MCF 10A (cell line): ENCODE measurements at places on chromosomes 4 and X.

DNA sequence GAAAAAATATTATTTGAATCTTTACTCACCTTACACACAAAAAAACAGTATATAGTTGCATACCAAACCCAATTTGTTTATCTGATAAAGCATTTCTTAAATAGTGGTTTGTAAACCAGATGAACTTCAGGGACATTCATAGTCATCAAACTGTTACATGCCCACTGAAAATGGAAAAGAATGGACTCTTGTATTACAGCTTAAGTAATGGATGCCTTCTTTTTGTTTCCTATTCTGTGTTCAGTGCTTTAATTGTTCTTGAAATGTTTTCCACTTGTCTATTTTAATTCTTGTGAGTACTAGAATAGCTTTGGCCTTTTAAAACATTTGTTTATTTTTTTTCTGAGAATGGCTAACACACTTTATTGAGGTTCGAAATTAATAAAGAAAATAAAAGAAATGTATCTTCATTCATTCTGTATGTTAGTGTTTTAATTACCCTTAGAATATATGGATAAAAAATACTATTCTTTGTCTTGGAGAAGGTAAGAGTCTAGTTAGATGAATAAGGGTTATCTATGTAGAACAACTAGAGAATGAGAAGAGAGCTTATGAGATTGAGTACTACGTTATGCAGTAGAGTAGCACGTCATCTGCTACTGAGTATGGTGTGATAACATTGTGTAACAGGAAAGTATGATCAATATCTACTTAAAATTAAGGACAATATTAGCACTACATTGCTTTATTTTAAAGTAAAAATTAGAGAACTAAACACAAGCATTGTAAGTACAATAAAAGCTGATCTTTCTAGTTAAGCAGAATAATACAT lies 9.9 kb downstream of the CPEB2 start:
- no peak overlapping the region for H3K4me3 ChIP-seq
- no peak for DNase-seq
- peaks cover 7% of the 10 kb centered on the region for H3K4me1 ChIP-seq
- H3K27ac ChIP-seq: no peak overlapping the region

- no peaks in the 10 kb centered on the region for H3K36me3 ChIP-seq
- no peak overlapping the region for H3K27ac ChIP-seq
- no peak overlapping the region for H3K4me3 ChIP-seq
- peak; percentile 22 for DNase-seq
- no peaks in the 10 kb centered on the region for H3K27me3 ChIP-seq
- H3K4me1 ChIP-seq: peaks cover 6% of the 10 kb centered on the region
Measured at GRCh38 chrX:152537373-152537772, 86.3 kb upstream of the GABRA3 start.

GRCh38 chr4:182894681-182895275 lies 22.4 kb downstream of the DCTD start:
- DNase-seq: no peak
- no peaks in the 10 kb centered on the region for H3K27me3 ChIP-seq
- no peaks in the 10 kb centered on the region for H3K4me1 ChIP-seq
- no peak overlapping the region for H3K4me3 ChIP-seq
- no peak overlapping the region for H3K27ac ChIP-seq
- peaks cover 96% of the 10 kb centered on the region for H3K36me3 ChIP-seq

- peaks cover 75% of the 10 kb centered on the region for H3K27me3 ChIP-seq
- no peak for DNase-seq
- H3K4me1 ChIP-seq: no peaks in the 10 kb centered on the region
- H3K4me3 ChIP-seq: peak overlapping the region; percentile 83
Measured at GRCh38 chrX:103405009-103405333, 28.6 kb downstream of the BEX3 start.

GRCh38 chr4:158652920-158653319 lies 18.8 kb downstream of the C4orf46 start:
- no peaks in the 10 kb centered on the region for H3K4me1 ChIP-seq
- H3K36me3 ChIP-seq: no peaks in the 10 kb centered on the region
- no peaks in the 10 kb centered on the region for H3K27me3 ChIP-seq
- no peak overlapping the region for H3K27ac ChIP-seq
- no peak overlapping the region for H3K4me3 ChIP-seq
- no peak for DNase-seq

DNA sequence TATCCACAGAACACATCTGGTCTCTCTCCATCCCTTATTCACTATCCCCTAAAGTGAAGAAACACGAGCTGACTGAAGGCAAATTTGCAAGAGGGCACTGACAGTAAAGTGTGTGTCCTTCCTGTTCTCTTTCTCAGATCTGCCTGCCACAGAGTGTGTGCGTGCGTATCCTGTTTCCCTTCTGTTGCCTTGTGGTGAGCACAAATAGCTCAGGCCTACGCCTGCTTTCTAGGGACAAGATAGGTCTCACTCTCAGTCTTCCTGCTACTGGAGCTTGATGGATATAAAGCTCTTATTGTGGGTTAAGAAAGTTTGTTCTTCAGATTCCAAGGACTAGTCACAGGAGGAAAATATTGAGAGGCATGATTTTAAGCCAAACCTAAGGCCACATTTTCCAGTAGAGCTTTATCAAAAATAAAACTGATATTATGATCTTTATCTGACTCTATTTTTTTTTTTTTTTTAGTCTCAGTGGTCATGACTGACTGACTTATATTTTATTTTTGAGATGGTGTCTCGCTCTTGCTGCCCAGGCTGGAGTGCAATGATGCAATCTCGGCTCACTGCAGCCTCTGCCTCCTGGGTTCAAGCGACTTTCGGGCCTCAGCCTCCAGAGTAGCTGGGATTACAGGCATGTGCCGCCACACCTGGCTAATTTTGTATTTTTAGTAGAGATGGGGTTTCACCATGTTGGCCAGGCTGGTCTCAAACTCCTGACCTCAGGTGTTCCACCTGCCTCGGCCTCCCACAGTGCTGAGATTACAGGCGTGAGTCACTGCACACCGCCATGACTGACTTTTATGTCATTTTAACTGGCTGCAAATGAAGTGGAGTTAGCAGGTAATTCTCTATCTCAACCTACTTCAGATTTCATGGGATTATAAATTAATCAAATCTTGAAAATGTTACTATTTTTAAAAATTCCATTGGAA lies 140.3 kb upstream of the SH3RF1 start:
- no peak for DNase-seq
- no peak overlapping the region for H3K27ac ChIP-seq
- no peak overlapping the region for H3K4me3 ChIP-seq
- H3K4me1 ChIP-seq: no peaks in the 10 kb centered on the region

- H3K27me3 ChIP-seq: no peaks in the 10 kb centered on the region
- no peak overlapping the region for H3K4me3 ChIP-seq
- H3K27ac ChIP-seq: peak overlapping the region; percentile 22
- H3K4me1 ChIP-seq: peaks cover 15% of the 10 kb centered on the region
- H3K36me3 ChIP-seq: no peaks in the 10 kb centered on the region
Measured at GRCh38 chr4:165191814-165192499, 15.4 kb upstream of the KLHL2 start.

- H3K4me3 ChIP-seq: no peak overlapping the region
- DNase-seq: no peak
- H3K27me3 ChIP-seq: peaks cover 10% of the 10 kb centered on the region
- H3K27ac ChIP-seq: no peak overlapping the region
Measured at GRCh38 chrX:19568422-19568821, 53.1 kb upstream of the MAP3K15 start.

DNA sequence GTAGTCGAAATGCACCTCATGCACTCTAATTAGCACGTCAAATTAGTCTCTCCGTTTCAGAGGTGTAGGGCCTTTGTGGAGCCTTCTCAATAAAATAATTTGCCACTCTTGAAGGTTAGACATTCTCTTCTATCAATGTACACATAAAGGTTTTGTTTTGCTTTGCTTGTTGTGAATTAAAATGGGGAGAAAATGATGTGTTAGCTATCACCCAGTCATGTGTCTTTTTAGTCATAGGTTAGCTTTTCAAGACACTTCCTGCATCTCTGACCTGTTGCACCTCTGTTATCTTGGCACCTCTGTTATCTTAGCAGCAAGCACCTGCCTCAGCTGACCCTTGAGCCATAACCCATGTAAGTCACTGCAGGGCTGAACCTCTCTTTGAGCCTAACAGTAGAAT lies 936 bp downstream of the TMEM144 start:
- peak overlapping the region; percentile 82 for H3K27ac ChIP-seq
- no peaks in the 10 kb centered on the region for H3K27me3 ChIP-seq
- no peaks in the 10 kb centered on the region for H3K4me1 ChIP-seq
- H3K36me3 ChIP-seq: peaks cover 10% of the 10 kb centered on the region

DNA sequence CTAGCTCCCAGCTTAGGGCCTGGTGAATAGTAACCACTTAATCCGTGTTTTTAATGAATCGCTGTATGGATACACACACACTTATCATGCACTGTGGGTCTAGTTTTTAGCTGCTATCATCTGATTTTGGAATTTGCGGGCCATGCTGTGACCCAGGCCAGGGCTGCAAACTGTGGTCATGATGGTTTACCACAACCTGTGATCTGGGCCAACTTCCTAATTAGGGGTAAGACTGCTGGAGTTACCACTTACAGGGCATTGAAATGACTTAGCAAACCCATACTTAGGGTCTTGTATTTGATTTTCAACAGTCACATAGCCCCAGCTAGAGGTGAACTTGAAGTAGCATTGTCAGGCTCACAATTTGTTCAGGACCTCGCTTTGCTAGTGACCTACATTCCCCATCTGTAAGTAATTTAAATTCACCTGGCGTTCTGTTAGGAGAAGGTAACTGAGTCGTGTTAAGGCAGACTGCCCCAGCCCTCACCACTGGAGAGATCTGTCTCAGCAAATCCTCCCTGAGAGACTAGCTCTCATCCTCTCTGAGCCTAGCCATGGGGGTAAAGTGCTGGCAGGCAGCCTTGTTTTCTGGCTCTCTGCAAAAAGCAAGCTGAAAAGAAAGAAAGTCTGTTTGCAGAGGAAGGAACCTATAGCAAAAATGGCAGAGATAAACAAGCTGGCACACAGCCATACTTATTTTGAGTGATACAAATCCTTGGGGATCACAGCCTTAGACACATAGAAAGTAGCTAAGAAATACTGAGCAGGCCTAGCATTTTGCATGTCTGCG lies 33.8 kb upstream of the EGFL6 start:
- H3K36me3 ChIP-seq: no peaks in the 10 kb centered on the region
- H3K4me3 ChIP-seq: no peak overlapping the region
- H3K4me1 ChIP-seq: peaks cover 6% of the 10 kb centered on the region
- no peak for DNase-seq
- H3K27me3 ChIP-seq: peaks cover 58% of the 10 kb centered on the region

GRCh38 chr4:185263419-185263818 lies 54.0 kb downstream of the SNX25 start:
- H3K4me3 ChIP-seq: no peak overlapping the region
- H3K36me3 ChIP-seq: peaks cover 4% of the 10 kb centered on the region
- peaks cover 5% of the 10 kb centered on the region for H3K4me1 ChIP-seq
- H3K27ac ChIP-seq: no peak overlapping the region

DNA sequence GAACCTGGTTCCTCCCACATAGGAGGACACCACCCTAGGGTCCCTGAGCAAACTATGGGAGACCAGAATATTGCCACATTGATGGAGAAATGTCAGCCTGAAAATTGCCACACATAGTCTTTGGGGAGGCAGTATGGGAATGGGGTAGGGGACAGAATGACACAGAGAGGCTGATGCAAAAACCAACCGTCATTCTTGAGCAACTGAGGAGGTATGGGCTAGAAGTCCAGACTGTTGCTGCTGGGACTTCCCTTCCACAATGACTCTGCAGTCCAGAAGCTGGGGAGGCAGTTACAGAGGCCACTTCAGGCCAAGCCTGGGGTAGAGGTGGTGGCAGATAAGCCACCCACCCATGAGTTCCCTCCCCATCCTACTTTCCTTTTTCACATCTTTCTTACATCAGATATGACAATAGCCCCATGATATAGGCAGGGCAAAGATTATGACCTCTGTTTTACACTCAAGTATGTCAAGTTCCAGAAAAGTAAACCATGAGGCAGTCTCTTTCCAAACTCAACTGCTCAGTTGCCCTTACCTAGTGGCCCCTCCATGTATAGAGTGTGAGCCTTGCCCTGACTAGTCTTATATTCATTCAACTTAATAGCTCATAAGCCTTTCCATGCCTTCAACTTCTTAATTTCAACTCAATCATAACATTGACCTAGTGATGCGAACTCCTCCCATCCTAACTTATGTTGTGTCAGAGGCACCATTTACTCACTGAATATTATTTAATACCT lies 41.7 kb downstream of the VSIG4 start:
- H3K4me1 ChIP-seq: no peaks in the 10 kb centered on the region
- no peaks in the 10 kb centered on the region for H3K36me3 ChIP-seq
- H3K27me3 ChIP-seq: no peaks in the 10 kb centered on the region
- no peak overlapping the region for H3K27ac ChIP-seq

DNA sequence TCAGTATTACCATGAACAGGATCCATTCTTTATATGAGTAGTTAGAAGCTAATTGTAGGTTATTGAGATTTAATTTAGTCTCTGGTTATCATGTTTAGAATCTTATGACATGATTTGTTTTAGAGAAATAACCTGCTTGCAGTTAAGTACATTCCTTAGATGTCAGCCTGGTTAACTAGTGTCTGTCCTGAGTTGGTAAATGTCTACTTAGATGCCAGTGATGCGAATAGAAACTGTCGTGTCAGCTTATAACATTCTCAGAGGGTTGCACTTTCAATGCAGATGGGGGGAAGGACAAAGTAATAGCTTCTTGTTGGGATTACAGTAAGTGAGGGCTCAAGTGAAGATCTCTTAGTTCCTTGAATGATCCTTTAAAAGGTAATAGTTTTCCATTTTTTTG lies 227.8 kb upstream of the SPRY1 start:
- no peak for DNase-seq
- H3K27ac ChIP-seq: no peak overlapping the region
- H3K36me3 ChIP-seq: no peaks in the 10 kb centered on the region
- H3K4me3 ChIP-seq: no peak overlapping the region
- peaks cover 4% of the 10 kb centered on the region for H3K4me1 ChIP-seq
- no peaks in the 10 kb centered on the region for H3K27me3 ChIP-seq

- H3K36me3 ChIP-seq: no peaks in the 10 kb centered on the region
- no peak for DNase-seq
Measured at GRCh38 chr4:40212674-40213527, 16.1 kb downstream of the RHOH start.

DNA sequence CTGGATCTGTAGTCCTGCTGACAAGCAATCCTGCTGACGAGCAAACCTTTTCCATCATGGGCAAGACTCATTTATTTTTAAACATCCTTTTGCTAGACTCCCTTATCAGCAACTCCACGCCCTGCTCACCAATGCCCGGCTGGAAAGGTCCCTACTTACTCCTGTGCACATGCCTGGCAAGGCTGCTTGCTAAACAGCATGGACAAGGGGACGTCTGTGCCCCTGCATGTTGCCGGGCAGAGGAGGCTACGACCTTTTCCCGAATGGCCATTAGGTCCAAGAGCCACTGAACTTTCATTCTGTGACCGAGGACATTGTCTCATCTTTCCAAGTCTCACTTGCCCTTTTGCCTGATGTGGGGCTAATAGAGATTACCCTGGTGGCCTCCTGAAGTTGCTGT lies 98.6 kb downstream of the MGST2 start:
- H3K4me3 ChIP-seq: no peak overlapping the region
- H3K27me3 ChIP-seq: no peaks in the 10 kb centered on the region
- no peak overlapping the region for H3K27ac ChIP-seq
- H3K36me3 ChIP-seq: no peaks in the 10 kb centered on the region
- H3K4me1 ChIP-seq: no peaks in the 10 kb centered on the region

GRCh38 chrX:19807414-19807813 lies 80.0 kb downstream of the SH3KBP1 start:
- H3K4me3 ChIP-seq: no peak overlapping the region
- no peak for DNase-seq
- peaks cover 5% of the 10 kb centered on the region for H3K4me1 ChIP-seq
- no peak overlapping the region for H3K27ac ChIP-seq
- no peaks in the 10 kb centered on the region for H3K36me3 ChIP-seq
